Activated CD4-positive, alpha-beta T cell treated with anti-CD3 and anti-CD28 coated beads, Interleukin-2, amount 10 ng/mL, durations not matched to agents 7 days and 5 days (primary cell): ENCODE measurements at places on chromosomes 4 and X. TPM values are rescaled to one million over a fixed set of nuclear protein-coding genes. Genes with fewer than 3 reads are reported as not detected.

The FANCB gene
- 14.7 TPM for total RNA-seq

The TMPRSS11F gene
- total RNA-seq, result not detected

The GPC3 gene
- total RNA-seq, result 0.81 TPM

The FAM9A gene
- not detected for total RNA-seq

The STK26 gene
- total RNA-seq, result 46.2 TPM

The F8A1 gene
- 14.1 TPM for total RNA-seq
